ENCODE measurements at places on chromosomes 12 and 14. TPM values are rescaled to one million over a fixed set of nuclear protein-coding genes. Genes with fewer than 3 reads are reported as not detected.

DNA sequence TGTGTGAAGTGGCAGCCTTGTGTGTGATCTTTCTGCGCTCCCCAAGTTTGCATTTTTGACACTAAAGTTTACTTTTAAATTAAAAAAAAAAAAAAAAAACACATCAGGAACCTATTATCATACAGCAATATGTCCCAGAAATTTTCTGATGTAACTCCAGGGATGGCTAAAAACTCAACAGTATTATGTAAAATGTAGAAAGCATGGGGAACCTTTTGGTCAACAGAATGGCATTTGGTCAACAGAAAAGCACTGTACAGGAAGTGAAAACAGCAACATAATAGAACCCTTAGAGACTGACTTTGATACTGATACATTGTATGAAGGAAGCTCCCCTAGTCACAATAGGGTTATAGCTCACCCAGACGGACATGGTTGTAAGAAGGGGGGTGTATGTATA lies 224.3 kb downstream of the ITPR2 start:
- H3K27me3 ChIP-seq, result no peaks in the 10 kb centered on the region
- DNase-seq, result no peak

DNA sequence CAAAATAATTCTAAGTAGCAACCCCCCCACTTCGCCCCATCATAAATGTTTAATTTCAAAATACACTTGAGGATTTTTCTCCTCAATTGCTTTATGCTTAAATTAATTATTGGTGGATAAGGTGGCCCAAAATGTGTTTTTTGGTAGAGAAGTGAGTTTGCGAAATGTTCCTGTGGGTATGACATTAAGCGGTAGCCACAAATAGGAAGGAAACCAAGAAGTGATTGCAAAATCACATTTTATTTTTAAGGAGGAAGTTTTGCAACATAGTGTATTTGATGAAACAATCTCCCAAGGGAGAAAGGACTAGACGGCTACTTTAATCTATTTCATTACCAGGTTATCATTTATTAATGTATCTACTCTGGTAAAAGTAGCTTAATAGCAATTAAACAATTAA lies 25.5 kb downstream of the SLC25A3 start:
- peaks cover 3% of the 10 kb centered on the region for H3K36me3 ChIP-seq
- no peaks in the 10 kb centered on the region for H3K27me3 ChIP-seq
- no peak overlapping the region for H3K27ac ChIP-seq
- H3K4me1 ChIP-seq, result no peaks in the 10 kb centered on the region
- H3K4me3 ChIP-seq, result no peak overlapping the region

GRCh38 chr12:127881371-127882140 lies 385.4 kb upstream of the TMEM132C start:
- no peak for DNase-seq
- no peak overlapping the region for H3K4me3 ChIP-seq
- H3K27me3 ChIP-seq, result no peaks in the 10 kb centered on the region
- no peaks in the 10 kb centered on the region for H3K4me1 ChIP-seq

DNA sequence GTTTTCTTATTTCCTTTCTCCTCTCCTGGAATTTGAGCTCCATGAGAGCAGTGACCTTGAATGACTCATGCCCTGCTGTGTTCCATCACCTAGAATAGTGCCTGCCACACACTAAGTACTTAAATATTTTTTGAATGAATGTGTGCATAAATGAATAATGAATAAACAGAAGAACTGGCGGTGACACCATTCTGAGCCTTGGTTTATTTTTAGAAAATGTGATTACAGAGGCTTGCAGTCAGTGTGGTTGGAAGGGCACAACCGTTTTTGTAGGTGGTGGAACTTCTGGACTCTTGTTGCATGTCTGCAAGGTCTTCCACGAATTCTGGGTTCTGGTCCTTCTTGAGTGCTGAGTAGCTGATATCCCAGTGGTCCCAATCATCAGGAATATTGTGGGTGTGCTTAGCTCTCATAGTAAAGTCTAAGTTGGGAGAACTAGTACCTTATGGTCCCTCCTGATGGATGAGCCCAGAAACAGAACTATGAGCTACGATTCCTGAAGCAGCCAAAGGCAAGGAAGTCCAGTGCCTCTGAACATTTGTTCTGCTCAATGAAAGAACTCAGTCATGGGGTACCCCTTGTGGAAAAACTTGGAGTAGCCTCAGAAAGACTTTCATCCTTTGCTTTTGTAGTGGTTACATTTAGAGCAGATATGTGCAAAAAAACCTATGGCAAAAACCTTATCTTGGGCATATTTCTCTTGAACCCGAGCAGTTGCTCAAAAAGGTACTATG lies 28.8 kb upstream of the BHLHE41 start:
- no peaks in the 10 kb centered on the region for H3K4me1 ChIP-seq
- H3K36me3 ChIP-seq, result no peaks in the 10 kb centered on the region
- H3K4me3 ChIP-seq, result no peak overlapping the region
- no peak for DNase-seq
- peaks cover 6% of the 10 kb centered on the region for H3K27me3 ChIP-seq
- H3K27ac ChIP-seq, result no peak overlapping the region

GRCh38 chr12:54996205-54996604 lies 11.6 kb upstream of the TESPA1 start:
- H3K4me1 ChIP-seq, result peaks cover 20% of the 10 kb centered on the region
- no peak overlapping the region for H3K27ac ChIP-seq
- H3K4me3 ChIP-seq, result no peak overlapping the region

- no peak overlapping the region for H3K4me3 ChIP-seq
- H3K27ac ChIP-seq, result no peak overlapping the region
- peaks cover 2% of the 10 kb centered on the region for H3K36me3 ChIP-seq
Observed at GRCh38 chr12:25556153-25556552, 3.1 kb upstream of the LMNTD1 start.

The CBLN3 gene
- 15.7 TPM for total RNA-seq

The NPFF gene
- 1.3 TPM for total RNA-seq

The P2RX2 gene
- not detected for total RNA-seq

The ANKS1B gene
- 0.19 TPM for total RNA-seq
